PC-9 (cell line): ENCODE measurements at places on chromosomes 2 and 18. TPM values are rescaled to one million over a fixed set of nuclear protein-coding genes. Genes with fewer than 3 reads are reported as not detected.

The UGT1A3 gene
- 60.3 and 67.1 TPM in 2 replicates for total RNA-seq

The NEB gene
- 0.15 TPM in 1 of 2 replicates, not detected in the other for total RNA-seq

The UNC50 gene
- 38.1 and 46.0 TPM in 2 replicates for total RNA-seq

DNA sequence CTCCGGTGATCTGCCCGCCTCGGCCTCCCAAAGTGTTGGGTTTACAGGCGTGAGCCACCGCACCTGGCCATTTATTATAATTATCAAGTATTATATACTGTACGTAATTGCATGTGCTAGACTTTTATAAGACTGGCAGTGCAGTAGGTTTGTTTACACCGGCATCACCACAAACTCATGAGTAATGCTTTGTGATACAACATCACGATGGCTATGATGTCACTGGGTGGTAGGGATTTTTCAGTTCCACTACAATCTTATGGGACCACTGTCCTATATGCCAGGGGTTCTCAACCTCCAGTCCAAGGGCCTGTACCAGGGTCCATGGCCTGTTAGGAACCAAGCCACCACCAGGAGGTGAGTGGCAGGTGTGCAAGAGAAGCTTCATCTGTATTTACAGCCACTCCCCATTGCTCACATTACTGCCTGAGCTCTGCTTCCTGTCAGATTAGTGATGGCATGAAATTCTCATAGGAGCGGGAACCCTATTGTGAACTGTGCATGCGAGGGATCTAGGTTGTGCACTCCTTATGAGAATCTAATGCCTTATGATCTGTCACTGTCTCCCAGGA, 9.4 kb downstream of the SCYGR4 start:
- DNase-seq: no peak

GRCh38 chr2:16247326-16248122, 307.2 kb downstream of the MYCN start:
- no peak for DNase-seq

GRCh38 chr18:7459851-7460770, 107.0 kb upstream of the PTPRM start:
- no peak for DNase-seq

GRCh38 chr2:56674084-56674483, 490.3 kb downstream of the CCDC85A start:
- DNase-seq: no peak

DNA sequence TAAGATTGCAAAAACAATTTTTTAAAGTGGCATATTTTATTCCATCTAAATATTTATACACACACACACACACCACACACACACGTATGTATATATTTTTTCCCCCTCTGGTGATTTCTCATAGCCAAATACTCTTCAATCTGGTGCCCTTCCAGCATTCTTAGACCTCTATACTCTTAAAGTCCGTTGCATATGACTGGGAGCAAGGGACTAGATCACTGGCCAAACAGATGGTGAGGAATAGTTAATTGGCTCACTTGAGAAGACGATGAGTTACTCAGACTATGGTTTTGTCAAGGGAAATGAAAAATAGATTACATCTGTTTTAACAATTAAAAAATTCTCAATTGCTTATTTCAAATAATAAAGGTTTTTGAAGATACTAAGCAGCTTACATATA, 512.5 kb upstream of the LRRTM4 start:
- no peak for DNase-seq

- DNase-seq: no peak
These were observed 32.8 kb downstream of the TCF7L1 start for GRCh38 chr2:85166021-85166420.

DNA sequence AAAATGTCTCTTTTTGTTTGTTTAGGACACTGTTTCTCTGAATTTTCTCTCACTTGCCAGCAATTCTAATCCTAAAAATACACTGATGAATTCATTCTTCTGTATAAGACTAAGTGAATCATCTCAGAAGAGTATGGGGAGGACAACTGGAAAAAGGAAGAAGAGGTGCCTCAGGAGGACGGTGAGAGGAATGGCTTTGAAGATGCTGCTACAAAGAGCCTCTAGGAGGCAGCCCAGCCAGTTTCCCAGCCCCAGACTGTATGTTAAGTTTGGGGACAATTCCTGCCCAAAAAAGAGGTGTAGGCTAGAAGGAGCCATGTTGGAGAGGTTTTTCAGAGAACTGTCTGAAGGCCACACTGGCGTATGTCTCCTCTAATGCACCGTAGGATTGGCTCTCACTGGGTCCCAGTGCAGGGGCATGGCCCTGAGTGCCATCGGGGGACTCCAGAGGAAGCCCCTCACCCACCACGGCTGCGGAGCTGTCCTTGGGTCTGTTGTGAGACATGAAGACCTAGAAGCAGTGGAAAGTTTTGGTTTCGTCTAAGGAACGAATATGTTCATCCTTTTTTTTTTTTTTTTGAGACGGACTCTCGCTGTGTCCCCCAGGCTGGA, 3.1 kb upstream of the SDC1 start:
- no peak for DNase-seq

- peak; percentile 48 for DNase-seq
These were observed 38.7 kb upstream of the MEX3C start for GRCh38 chr18:51236225-51236624.

GRCh38 chr2:180670302-180671003, 310.0 kb upstream of the UBE2E3 start:
- no peak for DNase-seq

GRCh38 chr18:615092-615521, 18.3 kb downstream of the CLUL1 start:
- DNase-seq: no peak

GRCh38 chr2:176139661-176140512, 10.4 kb downstream of the HOXD8 start:
- no peak for DNase-seq

DNA sequence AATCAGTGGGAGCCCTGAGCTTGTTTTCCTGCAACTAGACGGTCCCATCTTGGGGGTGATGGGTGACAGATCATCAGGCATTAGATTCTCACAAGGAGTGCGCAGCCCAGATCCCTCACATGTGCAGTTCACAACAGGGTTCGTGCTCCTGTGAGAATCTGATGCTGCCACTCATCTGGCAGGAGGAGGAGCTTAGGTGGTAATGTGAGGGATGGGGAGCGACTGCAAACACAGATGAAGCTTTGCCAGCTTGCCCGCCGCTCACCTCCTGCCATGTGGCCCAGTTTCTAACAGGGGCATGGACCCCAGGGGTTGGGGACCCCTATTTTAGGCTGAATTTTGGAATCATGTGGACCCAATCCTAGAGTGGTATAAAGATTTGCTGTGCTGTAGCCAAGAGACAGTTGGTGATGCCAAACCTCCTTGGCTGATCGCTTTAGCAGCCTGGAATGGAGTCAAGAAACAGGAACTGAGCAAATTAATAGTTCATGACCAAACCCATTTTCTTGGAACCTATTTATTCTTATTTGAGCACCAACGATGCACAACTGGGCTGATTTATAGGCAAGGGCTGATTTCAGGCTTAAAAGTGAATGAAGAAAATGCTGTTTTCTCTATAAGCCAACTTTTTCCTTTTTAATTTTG, 25.7 kb downstream of the LPIN1 start:
- no peak for DNase-seq

- no peak for DNase-seq
These were observed 2111.5 kb upstream of the PIK3C3 start for GRCh38 chr18:39843546-39843945.

GRCh38 chr2:75790121-75790813, 79.6 kb upstream of the GCFC2 start:
- DNase-seq: no peak

GRCh38 chr2:206958261-206958660, 18.9 kb downstream of the CPO start:
- DNase-seq: no peak
